ENCODE measurements at places on chromosomes 7 and 10. TPM values are rescaled to one million over a fixed set of nuclear protein-coding genes. Genes with fewer than 3 reads are reported as not detected.
A peak's percentile ranks its signal among the peaks of the same experiment; 100 is the strongest.

GRCh38 chr7:148609045-148609725 lies 18.6 kb downstream of the C7orf33 start:
- DNase-seq = no peak

DNA sequence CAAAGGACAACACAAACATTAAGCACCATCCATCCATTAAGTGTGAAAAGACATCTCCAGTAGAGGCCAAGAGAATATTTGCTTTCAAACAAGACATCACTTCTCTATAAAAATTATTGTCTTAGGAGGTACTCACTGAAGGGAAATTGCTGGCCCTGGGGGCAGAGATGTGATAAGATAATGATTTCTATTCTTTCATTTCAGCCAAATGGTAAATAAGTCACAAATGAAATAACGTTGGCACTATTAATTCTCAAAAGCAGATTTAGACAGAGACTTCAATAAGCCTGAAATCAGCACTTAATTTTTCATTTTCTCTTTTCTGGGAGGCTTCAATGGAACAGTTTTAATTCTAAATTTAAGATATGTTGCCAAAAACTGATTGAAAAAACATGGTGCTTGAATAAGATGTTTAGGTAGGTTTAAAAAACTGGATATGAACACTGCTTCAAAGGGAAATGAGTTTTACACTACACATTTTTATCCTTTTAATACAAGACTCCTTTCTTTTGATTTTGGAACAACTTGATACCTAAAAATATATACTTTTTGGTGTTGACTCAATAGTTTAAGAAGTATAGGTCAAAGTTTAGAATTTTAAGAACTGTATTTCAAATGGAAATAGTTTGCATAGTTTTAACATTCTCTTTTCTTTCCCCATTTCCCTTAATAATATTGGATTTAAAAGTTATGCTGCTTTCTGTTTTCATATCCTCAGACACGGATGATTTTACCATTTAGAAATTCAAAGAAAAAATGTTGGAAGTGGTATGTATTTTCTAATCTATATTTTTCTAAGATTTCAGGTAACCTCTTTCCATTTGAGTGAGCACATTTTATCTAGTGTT lies 204.0 kb downstream of the AHR start:
- no peak for DNase-seq

PWWP2B gene
- 15.3 TPM for total RNA-seq

MLXIPL gene
- total RNA-seq = 0.63 TPM

DNA sequence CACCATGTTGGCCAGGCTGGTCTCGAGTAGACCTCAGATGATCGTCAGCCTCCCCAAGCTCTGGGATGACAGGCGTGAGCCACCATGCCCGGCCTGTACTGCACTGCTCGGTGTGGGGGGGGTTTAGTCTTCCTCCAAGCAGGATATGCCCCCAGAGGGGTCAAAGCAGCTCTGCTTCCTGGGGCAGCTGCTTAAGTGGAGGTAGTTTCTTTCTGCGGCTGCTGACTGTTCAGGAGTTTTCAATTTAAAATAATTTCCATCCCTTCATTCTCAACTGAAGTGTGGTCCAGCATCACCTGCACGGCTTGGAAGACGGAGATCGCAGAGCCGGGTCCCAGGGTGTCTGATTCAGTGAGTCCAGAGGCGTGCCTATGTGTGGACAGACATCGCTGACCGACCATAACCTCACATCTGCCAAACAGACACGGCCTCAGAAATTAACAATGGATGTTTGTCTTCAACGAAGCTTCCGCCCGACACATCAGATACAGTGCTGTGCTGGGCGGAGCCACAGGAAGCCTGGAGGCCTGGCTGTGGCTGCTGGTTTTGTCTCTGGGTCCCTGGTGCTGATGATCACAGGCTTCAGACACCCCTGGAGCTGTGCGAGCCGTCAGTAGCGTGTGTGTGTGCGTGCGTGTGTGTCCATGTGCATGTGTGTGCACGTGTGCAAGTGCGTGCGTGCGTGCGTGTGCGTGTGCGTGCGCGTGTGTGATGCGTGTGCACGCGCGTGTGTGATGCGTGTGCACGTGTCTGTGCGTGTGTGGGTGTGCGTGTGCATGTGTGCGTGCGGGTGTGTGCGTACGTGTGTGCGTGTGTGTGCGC lies 226.5 kb upstream of the PITRM1 start:
- DNase-seq = no peak

SPAM1 gene
- total RNA-seq = not detected

DNA sequence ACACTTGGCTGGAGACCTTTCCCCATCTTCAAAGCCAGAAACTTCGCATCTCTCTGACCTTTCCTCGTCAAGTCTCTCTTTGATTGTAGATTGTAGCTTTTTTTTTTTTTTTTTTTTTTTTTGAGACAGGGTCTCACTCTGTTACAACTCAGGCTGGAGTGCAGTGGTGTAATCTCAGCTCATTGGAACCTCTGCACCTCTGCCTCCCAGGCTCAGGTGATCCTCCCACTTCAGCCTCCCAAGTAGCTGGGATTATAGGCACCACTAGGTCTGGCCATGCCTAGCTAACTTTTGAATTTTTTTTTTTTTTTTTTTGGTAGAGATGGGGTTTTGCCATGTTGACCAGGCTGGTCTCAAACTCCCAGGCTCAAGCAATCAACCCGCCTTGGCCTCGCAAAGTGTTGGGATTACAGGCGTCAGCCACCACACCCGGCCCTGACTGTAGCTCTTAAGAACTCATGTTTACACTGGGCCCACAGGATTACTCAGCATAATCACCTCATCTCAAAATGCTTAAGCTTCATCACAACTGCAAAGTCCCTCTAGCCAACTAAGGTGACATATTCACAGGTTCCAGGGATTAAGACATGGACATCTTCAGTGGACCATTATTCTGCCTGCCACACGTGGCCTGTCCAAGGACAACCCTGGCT lies 11.7 kb downstream of the POLL start:
- DNase-seq = no peak

OR2A12 gene
- not detected for total RNA-seq

DNA sequence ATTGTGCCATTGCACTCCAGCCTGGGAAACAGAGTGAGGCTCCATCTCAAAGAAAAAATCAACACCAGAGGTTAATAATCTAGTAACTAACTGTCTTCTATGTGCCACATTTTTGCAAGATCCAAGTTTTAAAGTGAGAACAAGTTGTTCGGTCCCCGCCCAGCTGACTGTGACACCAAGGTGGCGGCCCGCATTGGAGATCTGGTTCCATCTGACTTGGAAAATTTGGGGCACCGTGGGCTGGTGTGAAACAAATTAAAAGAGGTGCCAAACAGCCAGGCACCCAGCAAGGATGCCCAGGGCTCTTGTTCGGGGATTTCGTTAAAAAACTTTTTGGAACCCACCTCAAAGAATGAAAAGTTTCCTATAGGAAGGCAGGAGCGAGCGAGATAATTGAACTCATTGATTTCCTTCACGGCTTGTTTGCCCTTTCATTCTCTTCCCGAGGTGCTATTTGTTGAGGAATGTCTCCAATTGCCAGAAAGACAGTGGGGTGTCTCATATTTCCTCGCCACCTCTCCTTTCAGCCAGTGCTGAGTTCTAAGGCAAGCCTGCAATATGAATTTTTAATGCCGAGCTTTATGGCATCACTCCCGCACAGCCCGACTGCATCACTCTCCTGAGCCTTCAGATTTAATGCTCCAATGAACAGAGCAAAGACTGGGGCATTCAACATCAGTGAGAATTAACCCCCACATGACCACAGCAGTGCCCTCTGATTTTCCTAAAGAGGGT lies 156.9 kb upstream of the SH2B2 start:
- no peak for DNase-seq

GRCh38 chr10:34104829-34105572 lies 710.1 kb downstream of the PARD3 start:
- peak; percentile 49 for DNase-seq

ANXA8L1 gene
- not detected for total RNA-seq

DNA sequence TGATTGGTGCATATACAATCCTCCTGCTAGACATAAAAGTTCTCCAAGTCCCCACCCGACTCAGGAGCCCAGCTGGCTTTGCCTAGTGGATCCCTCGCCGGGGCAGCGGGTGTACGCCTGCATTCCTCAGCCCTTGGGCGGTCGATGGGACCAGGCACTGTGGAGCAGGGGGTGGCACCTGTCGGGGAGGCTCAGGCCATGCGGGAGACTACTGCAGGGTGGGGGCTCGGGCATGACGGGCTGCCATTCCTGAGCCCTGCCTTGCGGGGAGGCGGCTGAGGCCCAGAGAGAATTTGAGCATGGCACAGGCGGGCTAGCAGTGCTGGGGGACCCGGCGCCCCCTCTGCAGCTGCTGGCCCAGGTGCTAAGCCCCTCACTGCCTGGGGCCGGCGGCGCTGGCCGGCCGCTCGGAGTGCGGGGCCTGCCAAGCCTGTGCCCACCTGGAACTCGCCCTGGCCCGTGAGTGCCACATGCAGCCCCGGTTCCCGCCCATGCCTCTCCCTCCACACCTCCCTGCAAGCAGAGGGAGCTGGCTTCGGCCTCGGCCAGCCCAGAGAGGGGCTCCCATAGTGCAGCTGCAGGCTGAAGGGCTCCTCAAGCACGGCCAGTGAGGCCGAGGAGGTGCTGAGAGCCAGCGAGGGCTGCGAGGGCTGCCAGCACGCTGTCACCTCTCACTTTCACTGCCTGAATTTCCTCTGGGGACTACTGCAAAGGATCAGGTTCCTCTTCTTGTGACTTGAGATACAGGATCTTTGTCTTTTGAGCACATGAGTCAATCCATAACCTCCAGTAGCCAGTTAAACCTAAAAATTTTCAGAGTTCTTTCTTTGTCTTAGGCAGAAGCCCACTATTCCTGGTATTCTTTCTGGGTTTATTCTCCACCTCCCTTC lies 25.1 kb upstream of the ELOVL3 start:
- DNase-seq = no peak

DNA sequence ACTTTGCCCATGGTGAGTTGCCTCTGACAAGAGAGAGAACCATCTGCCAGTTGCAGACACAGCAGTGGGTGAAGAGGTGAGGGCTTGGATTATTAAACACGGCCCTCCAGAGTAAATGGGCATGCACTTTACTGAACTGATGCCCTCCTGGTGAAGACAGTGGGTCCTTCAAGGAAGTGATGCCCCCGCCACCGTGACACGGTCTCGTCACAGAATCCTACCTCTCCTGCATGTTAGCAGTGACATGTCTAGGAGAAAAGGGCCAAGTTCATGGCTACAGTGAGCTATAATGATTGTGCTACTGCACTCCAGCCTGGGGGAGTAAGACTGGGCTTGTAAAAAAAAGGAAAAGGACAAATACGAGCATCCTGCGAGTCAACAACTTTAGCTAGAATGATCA lies 2.4 kb downstream of the BNIP3 start:
- DNase-seq = no peak

TAC1 gene
- total RNA-seq = 0.97 TPM

GRCh38 chr10:119725517-119725827 lies 378 bp upstream of the INPP5F start:
- DNase-seq = no peak

TDRD1 gene
- 0.14 TPM for total RNA-seq

DNA sequence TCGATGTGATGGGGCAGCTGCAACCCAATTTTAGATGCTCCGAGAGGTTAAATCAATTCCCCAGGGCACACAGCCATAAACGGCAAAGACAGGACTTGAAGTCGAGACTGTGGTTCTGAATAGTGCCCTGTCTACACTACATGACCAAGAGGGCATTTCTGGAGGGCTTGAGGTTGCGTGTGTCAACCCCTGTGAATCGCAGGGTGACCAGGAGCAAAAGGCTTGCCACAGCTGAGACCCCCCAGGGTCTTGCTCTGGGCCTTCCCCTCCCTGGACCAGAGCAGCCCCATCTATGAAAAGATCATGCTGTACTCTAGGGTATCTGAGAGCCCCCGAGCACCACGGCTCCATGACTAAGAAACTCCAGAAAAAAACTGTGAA lies 26.8 kb upstream of the RASGEF1A start:
- no peak for DNase-seq

GRCh38 chr7:75737856-75738603 lies 711 bp downstream of the HIP1 start:
- DNase-seq = no peak

GRCh38 chr7:1638215-1638661 lies 31.8 kb upstream of the ELFN1 start:
- peak; percentile 65 for DNase-seq

ABCC2 gene
- 0.44 TPM for total RNA-seq

GRCh38 chr7:93092757-93093370 lies 24.9 kb downstream of the SAMD9 start:
- DNase-seq = peak; percentile 19

GALNT17 gene
- total RNA-seq = 72.3 TPM

DNA sequence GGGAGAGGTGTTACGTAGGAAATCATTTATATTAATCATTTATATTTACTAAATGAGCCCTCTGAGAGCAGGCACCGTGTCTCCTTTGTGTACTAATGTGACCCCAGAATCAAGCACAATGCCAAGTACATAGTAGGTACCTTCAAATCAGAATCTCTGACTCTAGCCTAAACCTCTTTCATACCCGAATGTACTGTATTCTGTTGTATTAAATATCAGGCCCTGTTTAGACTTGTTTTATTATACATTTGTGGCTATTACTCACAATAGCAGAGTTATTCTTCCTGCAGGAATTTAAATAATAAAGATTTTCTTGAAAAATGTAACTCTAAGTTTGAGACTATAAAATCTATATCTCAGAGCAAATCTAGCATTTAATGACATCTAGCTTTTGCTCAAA lies 297.3 kb downstream of the EXOC4 start:
- no peak for DNase-seq

- DNase-seq = peak; percentile 49
Measured at GRCh38 chr7:151435103-151435916, 4.6 kb downstream of the CRYGN start.

GRCh38 chr7:8149222-8149621 lies 112.7 kb downstream of the ICA1 start:
- no peak for DNase-seq

GRCh38 chr7:149868623-149869290 lies 5.0 kb upstream of the ATP6V0E2 start:
- no peak for DNase-seq

ZNF365 gene
- not detected for total RNA-seq

GRCh38 chr7:94338921-94339371 lies 55.7 kb upstream of the COL1A2 start:
- DNase-seq = no peak

DNA sequence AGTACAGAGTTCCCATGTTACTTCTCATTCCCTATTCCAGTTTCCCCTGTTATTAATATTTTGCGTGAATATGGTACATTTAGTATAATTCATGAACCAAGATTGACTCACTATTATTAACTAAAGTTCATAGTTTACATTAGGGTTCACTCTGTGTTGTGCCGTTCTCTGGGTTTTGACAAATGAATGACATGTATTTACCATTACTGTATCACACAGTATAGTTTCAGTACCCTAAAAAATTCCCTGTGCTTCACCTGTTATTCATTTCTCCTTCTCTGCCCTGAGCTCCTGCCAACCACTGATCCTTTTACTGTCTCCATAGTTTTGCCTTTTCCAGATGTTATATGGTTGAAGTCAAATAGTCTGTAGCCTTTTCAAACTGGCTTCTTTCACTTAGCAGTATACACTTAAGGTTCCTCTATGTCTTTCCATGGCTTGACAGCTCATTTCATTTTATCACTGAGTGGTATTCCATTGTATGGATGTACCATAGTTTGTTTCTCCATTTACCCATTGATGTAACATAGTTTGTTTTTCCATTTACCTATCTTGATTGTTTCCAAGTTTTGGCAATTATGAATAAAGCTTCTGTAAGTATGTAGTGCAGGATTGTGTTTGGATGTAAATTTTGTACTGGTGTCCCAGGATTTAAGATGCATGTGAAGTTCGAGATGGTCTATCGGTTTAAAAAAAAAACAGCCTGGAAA lies 58.8 kb downstream of the CDK14 start:
- no peak for DNase-seq

Measured in H7 (cell line).